ENCODE measurements at places on chromosomes 12 and 14.

DNA sequence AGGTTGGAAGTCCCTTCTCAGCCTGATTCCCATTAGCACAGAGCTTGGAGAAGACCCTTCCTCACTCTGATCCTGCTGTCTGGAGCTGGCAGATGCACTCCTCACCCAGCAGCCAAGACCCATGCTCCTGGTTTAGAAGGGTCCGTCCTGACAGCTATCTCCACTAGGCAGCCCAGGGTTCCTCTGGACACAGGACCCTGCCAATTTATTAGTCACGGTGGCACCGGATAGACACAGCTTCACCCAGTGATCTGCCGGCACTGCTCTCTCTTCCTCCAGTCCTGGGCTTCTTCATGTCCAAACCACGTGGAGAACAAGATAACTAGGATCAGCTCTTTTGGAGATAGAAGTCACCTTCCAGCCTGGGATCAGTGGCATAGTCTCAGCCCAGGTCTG lies 26.2 kb upstream of the TCL1B start:
- DNase-seq: no peak

- DNase-seq: no peak
Measured at GRCh38 chr14:96616161-96616721, 114.1 kb downstream of the PAPOLA start.

GRCh38 chr12:54047160-54047963 lies 6.3 kb upstream of the HOXC4 start:
- no peak for DNase-seq

- DNase-seq: no peak
Measured at GRCh38 chr14:105761842-105762241, 235.5 kb downstream of the TMEM121 start.

DNA sequence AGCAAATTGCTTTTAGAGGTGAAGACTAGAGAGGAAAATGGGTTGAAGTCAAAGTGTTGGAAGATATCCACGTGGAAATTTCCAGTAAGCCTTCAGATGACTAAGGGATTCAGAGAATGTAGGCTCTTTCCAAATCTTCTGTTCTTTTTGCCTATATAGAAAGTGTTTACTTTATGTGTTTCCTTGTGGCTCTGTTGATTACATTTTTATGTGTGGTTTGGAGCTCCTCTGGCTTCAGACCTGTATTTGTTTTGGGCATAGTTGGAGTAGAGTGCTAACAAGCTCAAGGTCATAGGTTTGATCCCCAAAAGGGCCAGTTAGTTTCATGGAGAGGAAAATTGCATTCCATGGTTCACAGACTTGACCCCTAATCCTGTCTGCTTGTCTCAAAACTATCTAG lies 91.9 kb downstream of the IGF1 start:
- no peak for DNase-seq

- DNase-seq: no peak
Measured at GRCh38 chr12:16492240-16492639, 113.7 kb downstream of the LMO3 start.

DNA sequence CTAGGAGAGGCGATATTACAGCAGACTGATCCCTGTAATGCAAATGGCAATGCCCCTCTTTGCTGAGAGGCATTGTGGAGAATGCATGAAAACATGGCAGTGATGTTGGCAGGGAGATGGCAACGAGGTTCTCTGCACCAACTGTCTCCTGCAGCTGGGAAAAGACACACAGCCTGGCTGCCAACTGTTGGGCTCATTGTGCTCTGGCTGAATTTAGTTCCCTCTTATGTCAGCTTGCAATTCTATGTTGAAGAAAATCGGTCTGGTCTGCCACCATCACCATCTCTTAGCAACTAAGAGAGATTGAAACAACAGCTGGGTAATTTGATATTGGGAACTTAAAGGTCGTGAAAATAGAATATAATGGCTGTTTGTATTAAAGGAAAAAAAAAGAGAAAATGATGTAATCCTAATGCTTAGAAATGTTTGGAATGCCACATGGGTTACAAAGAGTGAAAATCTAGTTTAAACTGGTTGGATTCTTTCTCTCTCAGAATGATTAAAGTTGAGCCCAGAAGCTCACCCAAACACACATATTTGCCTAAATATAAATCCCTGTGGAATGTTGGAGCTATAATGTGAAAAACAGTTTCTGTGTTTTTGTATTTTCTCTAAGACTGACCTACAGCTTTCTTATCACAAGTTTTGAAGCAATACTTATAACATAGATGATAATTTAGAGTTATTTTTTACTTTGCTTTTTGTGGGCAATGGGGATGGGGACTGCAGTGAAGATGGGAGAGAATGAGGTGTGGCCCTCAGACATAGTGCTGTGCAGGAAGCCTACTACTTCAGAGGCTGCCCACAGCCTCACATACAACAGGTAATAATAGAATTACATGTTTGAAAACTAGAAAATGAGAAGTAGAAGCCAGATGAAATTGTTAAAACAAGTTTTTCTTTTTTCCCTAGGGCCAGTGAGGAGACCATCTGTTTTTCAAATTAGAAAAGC lies 143.7 kb downstream of the AKAP6 start:
- DNase-seq: no peak

- DNase-seq: peak; percentile 10
Measured at GRCh38 chr14:100122481-100123223, 36.8 kb downstream of the DEGS2 start.

- DNase-seq: no peak
Measured at GRCh38 chr14:42070031-42070430, 463.4 kb downstream of the LRFN5 start.

DNA sequence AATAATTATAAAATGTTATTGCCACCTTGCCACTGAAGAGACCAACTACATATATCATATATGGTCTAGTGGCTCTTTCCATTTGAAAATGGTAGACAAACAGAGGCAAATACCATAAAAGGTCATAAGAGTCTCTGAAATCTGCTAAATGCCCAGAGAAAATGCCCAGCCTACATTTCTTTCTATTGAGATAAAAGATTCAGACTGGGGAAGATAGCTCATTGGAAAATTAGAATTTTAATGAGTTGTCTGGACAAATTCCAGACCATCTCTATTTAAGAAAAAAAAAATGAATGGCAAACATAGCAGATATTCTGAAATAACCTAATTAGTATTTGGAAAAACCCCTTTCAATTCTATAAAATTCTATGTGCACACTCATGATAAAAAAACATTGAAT lies 79.9 kb upstream of the BBS10 start:
- DNase-seq: no peak
